ENCODE measurements at places on chromosomes 1 and 21.

GRCh38 chr1:29757866-29758780 lies 521.8 kb downstream of the PTPRU start:
- DNase-seq: no peak

DNA sequence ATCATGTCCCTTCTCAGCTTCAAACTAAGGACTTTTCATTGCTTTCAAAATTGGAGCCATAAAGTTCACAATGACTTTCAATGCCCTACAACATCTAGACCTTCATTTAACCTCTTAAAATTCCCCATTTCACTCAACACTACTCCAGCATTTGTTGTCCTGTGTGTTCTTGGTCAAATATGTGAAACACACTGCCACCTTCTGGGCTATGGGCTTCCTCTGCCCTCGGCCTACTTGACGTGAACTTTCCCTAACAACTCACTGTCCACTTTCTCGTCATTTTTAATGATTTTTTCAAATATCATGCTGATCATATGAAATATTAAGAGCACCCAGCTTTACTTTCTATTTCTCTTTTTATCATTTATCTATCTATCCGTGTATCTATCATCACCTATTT lies 2018.4 kb downstream of the NCAM2 start:
- DNase-seq: no peak

GRCh38 chr21:42690586-42690985 lies 37.2 kb downstream of the PDE9A start:
- DNase-seq: no peak

DNA sequence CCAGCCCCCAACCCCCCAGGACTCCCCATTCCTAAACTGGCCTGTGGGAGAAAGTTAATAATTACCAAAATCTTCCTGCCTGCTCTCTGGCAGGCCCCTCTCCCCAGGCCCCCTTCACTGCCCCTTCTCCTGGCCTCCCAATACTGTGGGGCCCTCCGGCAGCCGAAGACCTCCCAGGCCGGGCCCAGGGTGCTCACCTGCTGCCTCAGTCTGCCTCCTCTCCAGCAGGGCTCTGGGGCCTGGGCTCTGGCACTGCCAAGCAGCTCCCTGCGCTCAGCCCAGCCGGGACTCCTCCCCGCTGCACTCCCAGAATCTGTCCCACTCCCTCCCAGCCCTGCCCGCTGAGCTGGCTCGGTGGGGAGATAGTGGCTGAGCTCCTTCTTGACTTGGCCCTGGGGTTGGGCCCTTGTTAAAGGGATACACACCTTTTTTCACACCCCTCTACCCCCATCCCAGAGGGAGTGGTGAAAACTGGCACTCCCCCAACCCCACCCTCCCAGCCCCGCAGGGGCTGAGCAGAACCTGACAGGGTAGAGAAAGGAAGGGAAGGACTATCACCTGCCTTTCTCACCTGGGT lies at the start of gene S100A16:
Gene S100A16 (minus strand): TSS at position 383 of the 577 bp plus-strand sequence. CDS start 4,986 bp downstream, outside the sequence.
- no peak for DNase-seq

DNA sequence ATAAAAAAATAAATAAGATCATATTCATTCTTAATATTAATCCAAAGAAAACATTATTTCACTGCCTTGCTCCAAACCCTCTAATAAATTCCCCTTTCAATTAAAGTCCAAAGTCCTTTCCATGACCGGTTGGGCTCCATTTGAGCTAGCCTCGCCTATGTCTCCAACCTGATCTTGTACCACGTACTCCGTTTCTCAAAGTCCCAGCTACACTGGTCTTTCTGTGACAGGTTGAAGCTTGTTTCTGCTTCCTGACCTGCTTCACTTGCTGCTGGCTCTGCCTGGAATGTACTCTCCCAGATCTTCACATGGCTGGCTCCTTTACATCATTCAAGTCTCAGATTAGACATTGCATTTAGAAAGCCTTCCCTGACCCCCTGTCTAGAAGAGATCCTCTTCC lies 16.4 kb downstream of the RPL5 start:
- no peak for DNase-seq

- DNase-seq: no peak
Measured at GRCh38 chr21:38819719-38820159, 14.0 kb downstream of the ETS2 start.

GRCh38 chr1:193614817-193615216 lies 428.4 kb upstream of the B3GALT2 start:
- DNase-seq: no peak

DNA sequence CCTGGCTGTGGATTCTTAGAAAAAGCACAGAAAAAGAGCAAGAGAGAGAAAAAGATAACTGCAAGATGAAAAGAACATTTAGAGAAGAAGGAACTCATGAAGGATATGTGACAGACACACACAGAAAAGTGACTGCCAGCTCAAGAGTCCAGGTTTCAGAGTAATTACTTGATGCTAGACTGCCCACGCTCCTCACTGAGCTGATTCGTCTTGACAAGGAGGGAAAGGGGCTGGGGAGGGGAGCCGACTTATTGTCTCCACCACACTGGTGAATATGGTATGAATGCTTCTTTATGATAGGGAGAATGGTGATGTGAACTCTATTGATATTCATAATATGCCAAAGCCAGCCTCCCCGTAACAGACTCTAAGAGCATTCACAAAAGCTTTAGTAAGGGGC lies 140.4 kb downstream of the BRINP2 start:
- no peak for DNase-seq

DNA sequence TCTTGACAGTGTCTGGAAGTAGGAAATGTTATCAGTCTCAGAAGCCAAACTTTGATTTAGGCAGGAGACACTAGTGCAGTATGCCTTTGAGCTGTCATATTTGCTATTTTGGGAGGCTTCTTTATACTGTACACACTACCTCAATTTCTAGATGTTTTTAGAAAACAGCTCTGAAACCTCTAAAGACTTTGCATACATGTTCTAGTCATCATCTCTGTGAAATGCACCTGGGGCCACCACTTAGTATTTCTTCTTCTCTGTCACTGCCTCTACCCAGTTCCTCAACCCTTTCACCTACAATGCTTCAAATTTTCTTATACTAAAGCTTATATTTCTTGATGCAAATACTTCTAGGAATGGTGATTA lies 29.1 kb upstream of the PLA2G4A start:
- DNase-seq: no peak

DNA sequence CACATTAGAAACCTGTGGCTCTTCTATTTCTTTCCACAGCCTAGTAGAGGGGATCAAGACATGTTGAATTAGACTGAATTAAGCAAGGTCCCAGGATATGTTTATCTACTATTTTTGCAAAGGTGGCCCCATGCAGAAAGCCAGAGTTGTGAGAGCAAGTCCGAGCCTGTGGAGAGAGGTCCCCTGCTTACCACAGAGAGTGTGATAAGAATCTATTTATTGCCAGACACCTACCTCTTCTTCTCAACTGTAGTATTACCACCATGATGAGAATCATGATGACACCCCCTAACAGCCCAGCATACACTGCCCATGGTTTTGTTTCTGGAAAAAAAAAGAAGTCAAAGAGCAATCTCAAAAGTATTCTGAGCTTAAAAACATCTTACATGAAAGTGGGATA lies 23.0 kb downstream of the SLAMF1 start:
- no peak for DNase-seq

DNA sequence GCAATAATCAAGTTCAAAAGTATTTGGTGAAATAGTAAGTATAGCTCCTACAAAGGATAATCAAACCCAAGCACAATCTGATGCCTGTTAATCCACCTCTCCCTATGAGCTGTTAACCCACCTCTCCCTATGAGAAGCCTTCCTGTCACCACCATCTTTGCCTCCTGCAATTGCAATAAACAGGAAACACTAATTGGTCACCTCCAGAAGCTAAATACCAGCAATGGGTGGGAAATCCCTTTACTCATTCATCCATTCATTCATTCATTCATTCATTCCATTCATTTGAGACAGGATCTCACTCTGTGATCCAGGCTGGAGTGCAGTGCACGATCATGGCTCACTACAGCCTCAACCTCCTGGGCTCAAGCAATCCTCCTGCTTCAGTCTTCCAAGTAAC lies 132.8 kb downstream of the RERE start:
- DNase-seq: no peak
